Pulmonary artery endothelial cell (primary cell): ENCODE measurements at places on chromosomes 5 and 9. TPM values are rescaled to one million over a fixed set of nuclear protein-coding genes. Genes with fewer than 3 reads are reported as not detected.

DNA sequence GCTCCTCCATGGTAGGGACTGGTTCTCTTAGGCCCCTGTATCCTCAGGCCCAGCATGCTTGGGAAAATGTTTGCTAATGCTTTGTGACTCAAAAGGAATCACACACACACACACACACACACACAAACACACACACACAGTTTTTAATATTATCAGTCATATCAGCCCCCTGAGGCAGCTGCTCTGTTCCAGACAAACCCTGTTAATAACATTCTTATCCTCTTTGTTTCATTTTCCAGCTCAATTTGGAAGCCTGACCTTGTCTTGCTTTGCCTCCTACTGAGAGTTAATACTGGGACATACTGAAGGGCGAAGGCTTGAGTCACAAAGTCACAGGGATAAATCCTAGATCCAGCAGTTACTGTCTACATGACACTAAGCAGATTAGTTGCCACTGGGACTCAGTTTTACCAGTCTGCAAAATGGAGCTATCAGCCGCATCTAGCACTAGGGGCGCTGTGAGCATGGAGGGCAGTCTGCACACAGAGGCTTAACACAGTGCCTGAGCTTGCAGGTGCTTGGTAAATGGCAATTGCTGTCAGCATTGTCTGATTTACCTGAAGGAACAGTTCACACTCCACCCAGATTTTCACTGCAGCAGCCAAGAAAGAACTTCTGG, 37.1 kb upstream of the KCNMB1 start:
- no peak for DNase-seq

DNA sequence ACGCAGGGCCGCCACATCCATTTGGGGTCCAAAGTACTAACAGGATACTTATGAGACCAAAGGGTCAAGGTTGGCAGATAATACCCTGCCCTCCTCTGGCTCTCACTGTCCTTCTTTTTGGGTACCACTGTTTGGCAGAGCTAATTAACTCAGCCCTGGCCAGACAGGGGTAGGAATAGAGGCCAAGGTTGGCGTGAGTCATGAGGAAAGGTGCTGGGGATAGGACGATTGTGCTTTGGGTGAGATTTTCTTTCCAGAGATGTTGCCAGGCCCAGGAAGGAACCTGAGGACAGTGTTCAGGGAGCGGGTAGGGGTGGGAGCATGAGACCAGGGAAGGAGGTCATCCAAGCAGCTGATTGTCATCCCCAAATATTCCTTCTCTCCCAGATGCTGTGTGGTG, 191.8 kb upstream of the PANK3 start:
- no peak for DNase-seq

DNA sequence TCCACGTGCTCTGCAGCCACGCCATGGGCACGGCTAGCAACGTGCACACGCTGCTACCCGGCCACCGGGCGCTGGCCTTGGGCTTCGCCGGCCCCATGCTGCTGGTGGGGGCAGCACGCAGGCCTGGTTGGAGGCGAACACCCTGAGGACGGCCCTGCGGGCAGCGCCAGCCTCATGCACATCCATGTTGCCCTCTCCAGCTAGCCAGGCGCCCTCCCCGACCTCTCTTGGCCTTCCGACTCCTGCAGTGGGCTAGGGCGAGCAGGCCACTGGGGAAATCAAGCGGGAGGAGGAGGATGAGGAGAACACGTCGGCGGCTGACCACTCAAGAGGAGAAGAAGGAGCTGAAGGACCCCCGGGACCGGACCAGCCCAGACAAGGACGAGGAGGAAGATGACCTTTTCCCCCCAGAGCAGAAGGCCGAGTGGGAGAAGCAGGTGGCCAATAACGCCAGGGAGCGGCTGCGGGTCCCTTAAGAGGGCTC, 73.3 kb downstream of the INSL6 start:
- DNase-seq, result no peak

- DNase-seq, result no peak
Measured at GRCh38 chr9:123262338-123262737, 6.0 kb downstream of the STRBP start.

GRCh38 chr5:68245319-68245718, 29.8 kb downstream of the PIK3R1 start:
- peak; percentile 49 for DNase-seq

- no peak for DNase-seq
Measured at GRCh38 chr9:97978371-97979130, 4.6 kb upstream of the ANP32B start.

- no peak for DNase-seq
Measured at GRCh38 chr5:156354571-156354970, 27.6 kb downstream of the SGCD start.

DNA sequence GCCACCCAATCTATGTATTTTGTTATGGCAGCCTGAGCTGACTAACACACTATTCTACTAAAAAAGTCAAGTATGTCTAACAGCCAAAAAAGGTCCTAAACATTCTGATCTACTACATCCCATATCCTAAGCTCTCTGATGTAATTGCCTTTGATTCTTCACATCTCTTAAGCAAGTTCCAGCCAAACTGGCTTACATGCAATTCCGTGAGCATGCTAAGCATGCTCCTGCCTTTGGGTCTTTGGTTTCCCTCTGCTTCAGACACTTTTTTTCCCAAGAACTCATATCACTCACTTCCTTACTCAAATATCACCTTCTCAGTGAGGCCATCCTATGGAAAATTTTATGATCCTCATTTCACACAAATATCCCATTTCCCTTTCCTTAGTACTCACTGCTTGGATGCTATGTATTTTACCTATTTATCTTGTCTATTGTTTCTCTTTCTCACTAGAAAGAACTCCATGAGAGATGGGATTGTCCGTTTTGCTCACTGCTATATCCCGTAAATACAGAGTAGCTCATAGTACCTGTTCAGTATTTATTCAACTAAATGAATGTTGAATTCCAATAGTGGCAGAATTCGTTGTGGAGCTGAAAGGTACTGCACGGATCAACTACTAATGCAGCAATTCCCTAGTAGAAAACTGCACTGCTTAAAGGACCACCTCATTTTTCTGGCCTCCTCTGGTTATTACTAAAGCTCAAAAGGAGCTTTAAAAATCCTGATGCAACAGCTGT, 2.3 kb upstream of the SLC12A2 start:
- no peak for DNase-seq

DNA sequence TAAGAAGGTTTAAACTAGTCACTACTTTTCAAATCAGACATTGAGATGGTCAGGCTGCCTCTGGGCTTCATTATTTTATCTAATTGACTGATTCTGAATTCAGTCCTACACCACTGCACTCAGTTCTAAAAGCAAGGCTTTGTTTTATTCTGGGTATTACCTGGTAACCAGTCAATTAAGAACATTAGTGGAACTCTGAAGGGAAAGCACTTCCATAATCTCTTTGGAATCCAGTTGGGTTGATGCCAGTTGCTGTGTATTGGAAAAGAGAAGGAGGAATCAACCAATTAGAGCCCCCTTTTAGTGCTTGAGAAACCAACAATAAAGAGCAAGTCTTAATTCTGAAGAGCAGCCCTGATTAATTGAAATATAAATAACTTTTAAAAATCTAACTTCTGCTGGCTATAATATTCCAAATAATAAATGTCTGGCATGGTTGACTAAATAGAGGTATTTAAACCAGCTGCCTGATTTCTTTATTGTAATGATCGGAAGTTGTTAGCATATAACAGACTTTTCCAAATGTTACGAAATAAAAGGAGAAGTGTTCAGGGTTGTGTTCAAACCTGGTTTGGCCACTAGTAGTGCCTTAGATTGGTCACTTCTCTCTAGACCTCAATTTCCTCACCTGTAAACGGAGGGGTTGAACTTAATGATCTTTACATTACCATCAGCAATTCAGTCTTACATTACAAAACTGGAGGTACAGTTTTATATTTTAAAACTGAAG, 32.0 kb downstream of the CPEB4 start:
- DNase-seq, result no peak

DNA sequence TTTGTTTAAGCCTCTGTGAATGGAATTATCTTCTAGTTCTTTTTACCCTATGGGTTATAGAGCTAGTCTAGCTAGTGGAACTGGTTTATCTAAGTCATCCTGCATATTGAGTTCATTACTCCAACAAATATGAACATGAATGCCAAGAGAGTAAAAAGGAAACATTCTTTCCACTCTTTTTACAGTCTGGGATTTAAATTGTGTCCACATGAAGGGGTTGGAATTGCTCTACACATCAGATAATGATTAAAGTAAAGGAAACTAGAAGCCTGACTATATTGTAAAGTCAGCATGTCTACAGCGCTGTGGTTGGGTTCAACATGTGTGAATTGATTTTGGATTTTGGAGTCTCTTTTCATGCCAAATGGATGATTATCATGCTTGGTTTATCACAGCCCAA, 173.1 kb downstream of the CCDC171 start:
- no peak for DNase-seq

DNA sequence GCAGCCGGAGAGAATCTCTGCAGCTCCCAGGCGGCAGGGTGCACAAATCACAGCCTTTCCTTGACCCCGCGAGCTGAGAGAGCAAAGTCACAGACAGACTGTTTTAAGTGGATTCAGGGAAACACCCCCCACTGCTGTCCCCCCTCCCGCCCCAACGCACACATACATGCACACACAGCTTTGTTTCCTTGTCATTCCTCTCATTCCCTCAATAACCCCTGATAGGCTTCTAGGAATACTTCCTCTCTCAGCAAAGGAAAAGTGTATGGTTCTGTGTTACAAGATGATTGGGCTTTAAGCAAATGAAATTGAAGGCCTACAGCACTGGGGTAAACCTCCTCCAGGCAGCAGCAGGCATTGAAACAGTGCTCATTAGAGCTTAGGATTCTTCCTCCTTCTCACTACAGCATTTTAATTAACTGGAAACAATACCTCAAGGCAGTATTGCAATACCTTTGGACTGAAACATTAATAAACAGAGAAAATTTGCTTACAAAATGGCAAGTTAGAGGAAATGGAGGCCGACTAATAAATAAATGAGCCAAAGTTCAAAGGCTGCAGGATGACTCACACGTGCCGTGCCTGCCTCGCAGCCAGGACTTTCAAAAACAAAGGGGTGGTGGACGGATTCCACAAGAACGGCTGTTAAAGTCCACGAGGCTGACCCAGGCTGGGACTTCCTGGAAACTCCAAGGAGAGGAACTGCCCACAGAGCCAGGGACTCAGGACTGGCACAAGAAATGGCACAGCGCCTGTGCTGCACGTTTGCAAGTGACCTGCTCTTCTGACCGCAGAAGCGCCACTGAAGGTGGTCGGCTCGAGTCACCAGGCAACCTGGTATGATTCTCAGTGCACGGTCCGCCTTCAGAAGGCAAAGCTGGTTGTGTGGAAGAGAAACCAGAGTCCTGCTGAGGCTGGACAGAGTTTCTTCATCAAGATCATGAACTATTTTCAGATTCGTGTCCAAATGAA, 236.2 kb downstream of the SYK start:
- peak; percentile 73 for DNase-seq

- no peak for DNase-seq
Measured at GRCh38 chr9:113220467-113221002, 542 bp downstream of the FKBP15 start.

- no peak for DNase-seq
Measured at GRCh38 chr5:134018154-134018985, 13.6 kb upstream of the VDAC1 start.

DNA sequence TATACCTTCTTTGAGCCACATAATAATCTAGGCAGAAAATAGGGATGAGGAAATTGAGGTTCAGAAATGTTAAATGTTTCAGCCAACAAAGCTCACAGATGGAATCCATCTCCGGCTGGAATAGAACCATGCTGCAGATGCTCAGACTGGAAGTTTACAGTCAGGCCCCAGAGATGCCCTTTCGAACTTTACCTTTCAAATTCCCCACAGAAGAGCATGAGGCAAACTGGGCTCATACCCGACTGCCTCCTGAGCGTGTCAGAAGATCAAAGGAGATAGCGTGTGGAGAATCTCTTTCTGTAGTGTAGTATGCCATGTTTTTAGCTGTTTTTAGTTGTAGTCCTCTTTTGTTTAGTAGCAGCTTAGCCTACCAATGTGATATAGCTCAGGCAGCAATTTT, 72.0 kb upstream of the DAP start:
- DNase-seq, result no peak

GRCh38 chr9:109616571-109617120, 118.5 kb upstream of the PTPN3 start:
- DNase-seq, result no peak

SLC45A2 gene
- total RNA-seq, result 0.13 TPM in 1 of 2 replicates, not detected in the other

RNF183 gene
- total RNA-seq, result not detected in 2 replicates

POU5F2 gene
- total RNA-seq, result 0.26 and 0.46 TPM in 2 replicates

ELOVL7 gene
- total RNA-seq, result under 0.01 TPM in 1 of 2 replicates, not detected in the other

ZNF462 gene
- total RNA-seq, result 8.5 and 21.8 TPM in 2 replicates

PAEP gene
- not detected in 2 replicates for total RNA-seq

RGMB gene
- 21.4 and 37.2 TPM in 2 replicates for total RNA-seq

ITK gene
- not detected in 2 replicates for total RNA-seq
